ACHN (cell line): ENCODE measurements at places on chromosomes 12 and 14.
A peak's percentile ranks its signal among the peaks of the same experiment; 100 is the strongest.

GRCh38 chr14:74141703-74142102 is 56.9 kb downstream of the LIN52 start:
- no peak for DNase-seq

GRCh38 chr12:123696207-123696606 is 15.9 kb upstream of the ATP6V0A2 start:
- no peak for DNase-seq

GRCh38 chr12:92729773-92730305 is 27.1 kb downstream of the PLEKHG7 start:
- no peak for DNase-seq

DNA sequence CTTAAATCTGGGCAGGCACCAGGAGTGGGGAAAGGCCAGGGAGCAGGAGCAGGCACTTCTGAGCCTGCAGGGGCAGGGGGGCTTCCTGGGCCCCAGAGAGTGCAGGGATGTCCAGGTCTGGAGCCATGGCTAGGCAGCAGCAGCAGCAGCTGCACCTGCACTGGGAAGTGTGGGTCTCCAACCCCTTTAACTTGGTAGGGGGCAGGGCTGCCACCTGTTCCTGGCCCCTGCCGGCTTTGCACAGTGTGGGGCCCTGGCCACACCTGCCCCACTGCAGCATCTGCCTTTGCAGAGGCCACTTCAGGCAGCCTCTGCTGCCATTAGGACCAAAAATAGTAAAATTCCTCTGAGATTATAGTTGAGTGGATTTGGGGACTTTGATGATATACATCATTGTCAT is 138.5 kb downstream of the SLC16A7 start:
- no peak for DNase-seq

DNA sequence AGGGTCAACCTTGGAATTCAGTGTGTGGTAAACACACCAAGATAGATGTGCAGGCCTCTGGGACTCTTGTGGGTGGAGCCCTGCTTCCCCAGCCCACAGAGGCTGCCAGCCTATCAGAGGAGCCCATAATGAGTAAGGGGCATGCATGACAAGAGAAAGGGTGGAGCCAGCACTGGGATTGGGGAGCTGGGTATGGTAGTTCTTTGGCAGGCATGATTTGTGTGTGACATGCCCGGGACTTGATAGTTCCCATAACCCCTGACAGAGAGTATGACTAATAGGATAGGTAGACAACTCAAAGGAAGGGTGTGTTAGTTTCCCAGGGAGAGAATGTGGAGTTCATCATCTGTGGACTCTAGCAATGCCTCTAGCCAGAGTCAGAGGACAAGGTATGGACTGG is 143.0 kb downstream of the EMP1 start:
- peak; percentile 32 for DNase-seq
